ENCODE measurements at places on chromosomes 11 and 22. TPM values are rescaled to one million over a fixed set of nuclear protein-coding genes. Genes with fewer than 3 reads are reported as not detected.

The TRPC6 gene
- polyA plus RNA-seq: 1.4 TPM

The GTSE1 gene
- 22.9 TPM for polyA plus RNA-seq

The XKR3 gene
- polyA plus RNA-seq: 12.0 TPM

The SAA2 gene
- 2.1 TPM for polyA plus RNA-seq

The NUP50 gene
- 66.2 TPM for polyA plus RNA-seq

The RGL4 gene
- polyA plus RNA-seq: 10.1 TPM

The KCNE3 gene
- 3.3 TPM for polyA plus RNA-seq

The SCGB2A2 gene
- 0.86 TPM for polyA plus RNA-seq

The ASPHD2 gene
- 4.2 TPM for polyA plus RNA-seq

The ZNF215 gene
- polyA plus RNA-seq: 2.7 TPM

The FGF19 gene
- polyA plus RNA-seq: 0.37 TPM

The VWCE gene
- 6.6 TPM for polyA plus RNA-seq

The DBX1 gene
- polyA plus RNA-seq: not detected

The MUC5AC gene
- 0.32 TPM for polyA plus RNA-seq

The DGKZ gene
- polyA plus RNA-seq: 33.8 TPM

The OR2AT4 gene
- polyA plus RNA-seq: 0.04 TPM

The OR5P2 gene
- not detected for polyA plus RNA-seq

The CCDC88B gene
- 28.5 TPM for polyA plus RNA-seq

The CYP2D6 gene
- 0.54 TPM for polyA plus RNA-seq

The MS4A14 gene
- polyA plus RNA-seq: 127 TPM

The TRIM49D1 gene
- polyA plus RNA-seq: 0.20 TPM
